ENCODE measurements at places on chromosomes 5 and 9. TPM values are rescaled to one million over a fixed set of nuclear protein-coding genes. Genes with fewer than 3 reads are reported as not detected.

The CMYA5 gene
- total RNA-seq = under 0.01 TPM

The GGTA1 gene
- not detected for total RNA-seq

The NR4A3 gene
- 0.13 TPM for total RNA-seq

The SPATA31C1 gene
- total RNA-seq = 0.13 TPM

The FGF10 gene
- not detected for total RNA-seq

The PCDHA1 gene
- 0.16 TPM for total RNA-seq

The PCDHA3 gene
- 0.13 TPM for total RNA-seq

The PPP3R2 gene
- not detected for total RNA-seq

The NINJ1 gene
- 75.7 TPM for total RNA-seq

The AQP3 gene
- total RNA-seq = 6.2 TPM

The CD14 gene
- total RNA-seq = not detected

The RGS14 gene
- total RNA-seq = 12.2 TPM

The ARL14EPL gene
- not detected for total RNA-seq

The SLC36A3 gene
- total RNA-seq = not detected

The GM2A gene
- 29.9 TPM for total RNA-seq

The ADAM19 gene
- total RNA-seq = 72.8 TPM

The ADAMTS6 gene
- total RNA-seq = 13.4 TPM

The MCC gene
- total RNA-seq = 13.9 TPM

The INSL4 gene
- total RNA-seq = not detected

The GPX3 gene
- total RNA-seq = 9.9 TPM
